Thyroid gland (tissue), 4 donors: ENCODE measurements at places on chromosomes 16 and 17. TPM values are rescaled to one million over a fixed set of nuclear protein-coding genes. Genes with fewer than 3 reads are reported as not detected.

GRCh38 chr17:81900181-81900820 is 1.7 kb upstream of the NPB start:
- H3K4me3 ChIP-seq, result no peak overlapping the region
- no peaks in the 10 kb centered on the region for H3K4me1 ChIP-seq
- no peak for DNase-seq
- peaks cover 17% of the 10 kb centered on the region for H3K36me3 ChIP-seq
- H3K27ac ChIP-seq, result no peak overlapping the region
- no peaks in the 10 kb centered on the region for H3K27me3 ChIP-seq

DNA sequence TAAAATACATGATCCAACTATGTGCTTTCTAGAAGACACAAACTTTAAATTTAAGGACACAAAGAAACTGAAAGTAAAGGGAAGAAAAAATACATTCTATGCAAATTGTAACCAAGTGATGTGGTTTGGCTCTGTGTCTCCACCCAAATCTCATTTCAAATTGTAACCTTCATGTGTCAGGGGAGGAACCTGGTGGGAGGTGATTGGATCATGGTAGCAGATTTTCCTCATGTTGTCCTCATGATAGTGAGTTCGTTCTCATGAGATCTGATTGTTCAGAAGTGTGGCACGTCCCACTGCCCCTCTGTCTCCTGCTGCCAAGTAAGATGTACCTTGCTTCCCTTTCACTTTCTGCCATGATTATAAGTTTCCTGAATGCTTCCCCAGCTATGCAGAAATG is 15.0 kb downstream of the OR1A1 start:
- no peak overlapping the region for H3K4me3 ChIP-seq
- no peak for DNase-seq
- no peaks in the 10 kb centered on the region for H3K27me3 ChIP-seq
- no peak overlapping the region for H3K27ac ChIP-seq
- no peaks in the 10 kb centered on the region for H3K4me1 ChIP-seq

DNA sequence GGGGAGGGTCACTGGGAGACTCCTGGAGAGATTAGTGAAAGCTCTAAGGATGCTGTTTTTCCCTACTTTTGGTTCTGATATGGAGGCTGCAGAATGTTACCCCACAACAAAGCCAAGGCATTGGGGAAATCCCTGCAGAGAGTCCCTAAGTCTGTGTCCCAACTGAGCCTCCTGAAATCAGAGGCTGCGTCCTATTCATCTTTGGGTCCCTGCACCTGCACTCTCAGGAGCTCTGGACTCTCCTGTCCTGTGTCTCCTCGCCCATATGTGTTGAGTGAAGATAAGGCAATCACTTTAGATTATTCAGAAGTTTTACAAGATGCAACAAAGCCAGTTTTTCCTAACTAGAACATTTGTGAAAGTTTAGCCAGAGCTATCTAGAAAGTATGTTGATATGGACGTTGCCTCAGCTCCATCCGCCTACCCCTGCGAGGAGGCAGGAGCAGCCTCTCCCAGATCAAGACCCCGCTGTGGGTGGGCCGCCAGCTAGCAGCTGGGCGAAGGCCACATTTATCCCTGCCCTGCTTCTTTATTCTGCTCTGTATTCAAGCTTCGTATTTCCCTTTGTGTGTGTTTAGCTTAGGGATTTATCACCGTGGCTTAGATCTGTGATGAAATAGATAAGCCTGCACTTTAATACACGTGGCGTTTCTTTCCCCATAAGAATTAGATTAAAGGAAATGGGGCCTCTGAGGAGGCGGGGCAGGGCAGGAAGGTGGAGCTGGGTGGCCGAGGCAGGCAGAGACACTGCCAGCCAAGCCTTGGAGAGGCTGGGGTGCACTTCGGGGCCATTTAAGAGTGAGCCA is 37.4 kb downstream of the SHISA6 start:
- no peaks in the 10 kb centered on the region for H3K36me3 ChIP-seq
- H3K4me3 ChIP-seq, result no peak overlapping the region
- H3K4me1 ChIP-seq, result no peaks in the 10 kb centered on the region
- H3K27ac ChIP-seq, result no peak overlapping the region
- DNase-seq, result no peak
- H3K27me3 ChIP-seq, result no peaks in the 10 kb centered on the region

DNA sequence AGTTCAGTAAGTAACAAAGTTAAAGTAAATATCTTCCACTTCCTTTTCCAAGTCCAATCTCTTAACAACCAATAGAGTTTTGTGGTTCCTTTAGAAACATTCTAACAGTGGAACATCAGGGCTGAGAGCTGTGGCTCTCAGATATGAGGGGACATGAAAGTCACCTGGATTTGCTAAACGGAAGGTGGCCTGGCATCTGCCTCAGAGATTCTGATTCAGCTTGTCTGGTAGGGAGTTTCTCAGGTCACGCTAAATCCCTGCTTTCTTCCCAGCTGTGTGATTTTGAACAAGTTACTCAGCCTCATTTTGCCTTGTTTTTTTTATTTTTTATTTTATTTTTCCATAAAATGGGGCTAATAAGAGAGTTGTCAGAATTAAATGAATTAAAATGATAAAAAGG is 411.0 kb upstream of the CDH11 start:
- H3K4me1 ChIP-seq, result no peaks in the 10 kb centered on the region
- no peak overlapping the region for H3K27ac ChIP-seq
- H3K36me3 ChIP-seq, result no peaks in the 10 kb centered on the region
- DNase-seq, result no peak
- H3K27me3 ChIP-seq, result no peaks in the 10 kb centered on the region
- no peak overlapping the region for H3K4me3 ChIP-seq

CCDC40 gene
- 6.8 TPM for total RNA-seq

GRCh38 chr17:64773836-64774761 is 112.0 kb upstream of the SMURF2 start:
- H3K4me3 ChIP-seq, result peak overlapping the region; percentile 12
- no peaks in the 10 kb centered on the region for H3K27me3 ChIP-seq
- H3K27ac ChIP-seq, result peak overlapping the region; percentile 41
